ENCODE measurements at places on chromosomes 12 and 14. TPM values are rescaled to one million over a fixed set of nuclear protein-coding genes. Genes with fewer than 3 reads are reported as not detected.

CYP46A1 gene
- 0.86 TPM for total RNA-seq

- DNase-seq: no peak
Observed at GRCh38 chr12:56425940-56426438, 23.2 kb downstream of the TIMELESS start.

DNA sequence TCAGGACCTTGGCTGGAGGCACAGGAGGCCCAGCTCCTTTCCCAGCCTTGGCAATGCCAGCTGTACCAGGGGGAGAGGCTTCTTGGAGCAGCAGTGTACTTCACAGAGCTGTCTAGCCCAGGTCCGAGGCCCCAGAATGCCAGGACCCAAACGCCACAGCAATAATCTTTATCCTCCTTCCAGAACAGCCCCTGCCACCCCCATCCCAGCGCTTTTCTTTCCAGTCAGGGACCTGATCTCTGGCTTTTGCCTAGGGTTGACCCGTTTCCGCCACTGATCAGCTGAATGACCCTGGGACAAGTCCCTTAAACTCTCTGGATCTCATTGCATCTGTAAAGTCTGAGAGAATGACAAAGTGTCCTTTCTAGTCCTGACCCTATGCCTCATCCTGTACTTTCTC, 5.1 kb downstream of the LAG3 start:
- no peak for DNase-seq

GRCh38 chr12:127169321-127170181, 1097.4 kb upstream of the TMEM132C start:
- no peak for DNase-seq

GRCh38 chr14:41605550-41606281, 960 bp upstream of the LRFN5 start:
- peak; percentile 20 for DNase-seq

DNA sequence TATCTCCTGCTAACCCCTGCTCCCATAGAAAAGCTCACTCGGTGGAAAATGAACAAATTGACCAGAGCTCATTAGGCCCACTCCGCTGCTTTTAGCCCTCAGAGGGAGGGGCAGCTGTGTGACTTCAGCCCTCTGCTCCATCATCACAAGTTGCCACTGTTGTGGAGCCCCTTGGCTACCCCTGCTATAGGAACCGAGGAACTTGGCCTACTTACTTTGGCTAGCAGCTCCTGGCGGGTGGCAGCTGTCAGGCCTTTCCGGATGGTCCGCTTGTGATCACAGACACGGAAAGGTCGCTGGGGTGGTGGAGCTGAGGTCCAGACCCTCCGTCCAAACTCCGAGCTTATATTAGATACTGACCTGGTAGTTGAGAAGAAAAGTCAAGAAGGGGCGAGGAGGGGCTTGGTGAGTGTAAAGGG, 612 bp downstream of the CIDEB start:
- DNase-seq: no peak

- no peak for DNase-seq
Observed at GRCh38 chr12:110996415-110996814, 76.0 kb upstream of the MYL2 start.

DNA sequence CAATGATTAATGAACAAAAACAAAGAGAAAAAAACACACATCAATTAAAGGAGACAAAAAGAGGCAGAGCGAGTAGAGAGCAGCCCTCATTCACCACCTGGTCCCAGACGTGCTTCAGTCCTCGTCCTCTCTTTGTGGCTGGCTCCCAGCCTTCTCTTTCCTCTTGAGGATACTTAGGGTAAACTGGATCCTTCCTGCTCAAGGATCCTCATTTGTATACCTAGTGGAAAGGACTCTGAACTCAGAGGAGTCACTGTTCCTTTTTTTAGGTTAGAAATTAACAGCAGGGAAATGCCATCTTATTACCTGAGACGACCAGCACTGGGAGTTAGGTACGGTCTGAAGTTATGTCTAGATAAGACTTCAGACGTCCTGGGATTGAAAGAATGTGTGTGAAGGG, 9.7 kb downstream of the MLEC start:
- DNase-seq: no peak

DNA sequence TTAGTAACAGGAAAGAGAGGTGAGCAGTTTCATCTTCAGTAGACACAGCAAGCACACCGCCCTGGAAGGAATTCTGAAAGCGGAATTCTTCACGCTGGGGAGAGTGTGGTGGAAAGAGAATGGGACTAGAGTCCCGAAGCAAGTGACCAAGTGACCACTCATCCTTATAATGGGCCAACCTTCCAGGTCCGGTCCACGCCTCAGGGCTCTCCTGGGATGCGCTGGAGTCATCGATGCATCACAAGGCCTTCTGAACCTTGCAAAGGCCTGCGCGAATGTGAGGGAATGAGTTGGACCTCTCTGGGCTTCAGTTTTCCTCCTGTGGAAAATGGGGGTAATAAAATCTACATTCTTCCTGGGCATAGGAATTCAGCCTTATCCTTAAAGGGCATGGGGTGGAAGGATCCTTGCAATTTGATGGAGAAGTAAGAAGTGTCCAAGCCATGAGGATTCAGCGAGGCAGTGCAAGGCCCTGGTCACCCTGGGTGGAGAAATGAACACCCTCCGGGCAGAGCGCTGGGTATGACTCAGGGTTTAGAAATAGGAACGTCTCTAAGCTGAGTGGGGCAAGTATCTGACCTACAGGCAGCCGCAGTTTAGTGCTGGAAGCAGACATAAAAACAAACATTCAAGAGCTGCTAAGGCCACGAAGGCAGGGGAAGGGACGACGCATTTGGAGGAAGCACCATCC, 97.7 kb downstream of the SETD3 start:
- no peak for DNase-seq

SOX5 gene
- not detected for total RNA-seq

GRCh38 chr12:109202770-109203169, 86.4 kb downstream of the ACACB start:
- no peak for DNase-seq

DNA sequence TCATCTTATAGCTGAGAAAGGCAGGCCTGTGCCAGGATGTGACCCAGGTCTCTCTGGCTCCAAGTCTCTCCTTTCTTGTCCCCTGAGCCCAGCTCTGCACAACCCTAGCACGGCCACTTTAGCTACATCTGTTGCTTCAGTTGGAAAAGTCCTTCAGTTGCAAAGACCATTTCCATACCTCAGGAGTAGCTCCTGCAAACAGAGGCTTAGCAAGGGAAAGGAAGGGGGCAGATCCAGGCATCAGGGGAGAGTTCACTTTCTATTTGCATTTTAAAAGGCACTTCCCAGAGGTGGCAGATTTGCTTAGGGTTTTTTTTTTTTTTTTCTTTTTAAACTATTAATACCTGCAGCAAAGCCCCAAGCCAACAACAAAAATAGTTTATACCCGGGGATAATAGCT, 3.0 kb upstream of the PITPNM2 start:
- no peak for DNase-seq

GRCh38 chr14:50795142-50795541, 35.8 kb downstream of the NIN start:
- peak; percentile 51 for DNase-seq

DNA sequence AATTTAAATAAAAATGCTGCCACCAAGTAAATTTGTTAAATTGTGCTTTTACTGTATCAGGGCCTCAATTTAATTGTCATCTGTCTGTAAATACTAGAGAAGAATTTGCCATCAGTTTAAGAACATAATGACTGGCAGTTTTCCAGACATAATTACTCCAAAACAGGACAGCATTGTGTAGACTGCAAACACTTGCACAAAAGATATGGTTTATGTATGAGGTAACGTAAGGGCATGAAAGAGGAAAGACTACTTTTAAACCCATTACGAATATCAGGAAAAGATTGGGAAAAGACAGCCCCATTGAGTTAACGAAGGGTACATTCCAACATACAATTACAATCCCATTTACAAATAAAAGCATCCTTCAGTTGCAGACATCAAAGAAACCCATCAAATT, 59.8 kb upstream of the KRR1 start:
- DNase-seq: no peak

PAH gene
- total RNA-seq: not detected

DNA sequence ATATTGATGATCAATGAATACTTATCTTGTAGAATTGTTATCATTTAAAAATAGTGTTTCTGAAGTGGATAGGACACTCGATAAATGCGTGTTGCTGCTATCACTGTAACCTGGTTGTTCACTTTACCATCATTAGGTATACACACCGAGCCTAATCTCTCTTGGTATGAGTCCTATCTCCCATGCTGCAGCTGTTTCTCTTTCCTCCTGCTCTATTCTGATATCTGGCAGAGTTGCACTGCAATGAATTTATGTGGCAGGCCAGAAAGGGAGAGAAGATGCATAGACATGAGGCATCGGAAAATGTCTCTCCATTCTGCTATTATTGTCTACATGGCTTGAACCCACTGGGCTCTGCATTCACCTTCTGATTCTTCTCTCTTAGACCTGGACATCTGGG, 26.7 kb downstream of the KCNK10 start:
- DNase-seq: no peak

DNA sequence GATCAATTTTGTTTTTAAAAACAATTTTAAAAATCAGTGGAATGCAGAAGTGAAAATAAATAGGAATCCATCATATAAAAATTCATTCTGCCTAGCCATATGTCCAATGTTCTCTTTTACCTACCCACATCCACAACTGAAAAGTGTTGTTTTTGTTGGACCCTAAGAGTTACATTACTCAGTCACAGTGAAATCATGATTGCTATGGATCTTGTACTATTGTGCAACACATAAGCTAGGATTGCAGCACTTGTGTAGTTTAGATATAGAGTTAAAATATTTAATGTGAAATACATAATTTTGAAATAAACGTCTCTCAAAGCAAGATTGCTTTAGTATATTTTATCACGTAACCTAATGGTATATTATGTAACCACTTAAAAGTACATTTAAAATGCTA, 213.3 kb upstream of the CLEC14A start:
- DNase-seq: no peak

GRCh38 chr14:99821519-99822508, 28.6 kb downstream of the EML1 start:
- DNase-seq: peak; percentile 18

CRIP1 gene
- 8.6 TPM for total RNA-seq

Data from G401 (cell line).